ENCODE measurements at places on chromosomes 11 and 22. TPM values are rescaled to one million over a fixed set of nuclear protein-coding genes. Genes with fewer than 3 reads are reported as not detected.

CCS gene
- 40.0 TPM for total RNA-seq

FAM181B gene
- 0.15 TPM for total RNA-seq

NEFH gene
- 1.5 TPM for total RNA-seq

SHISAL1 gene
- total RNA-seq, result not detected

IRF7 gene
- total RNA-seq, result 70.2 TPM

CADM1 gene
- total RNA-seq, result 0.25 TPM

SYT13 gene
- not detected for total RNA-seq

ACRV1 gene
- total RNA-seq, result not detected

RAB38 gene
- total RNA-seq, result 0.82 TPM

C11orf24 gene
- total RNA-seq, result 19.3 TPM

OR52I2 gene
- total RNA-seq, result not detected

ANO5 gene
- not detected for total RNA-seq

APLNR gene
- total RNA-seq, result not detected

NNMT gene
- not detected for total RNA-seq

MS4A4A gene
- total RNA-seq, result not detected

OR8U1 gene
- not detected for total RNA-seq

ZC3H7B gene
- 43.2 TPM for total RNA-seq

KCTD21 gene
- total RNA-seq, result 9.5 TPM

SLC22A12 gene
- total RNA-seq, result not detected

GLYATL2 gene
- not detected for total RNA-seq

SLC22A25 gene
- total RNA-seq, result not detected

Measured in activated naive CD4-positive, alpha-beta T cell treated with anti-CD3 and anti-CD28 coated beads, Interleukin-2, amount 10 ng/mL, durations not matched to agents 5 hours and 36 hours (primary cell).